ENCODE measurements at places on chromosomes 16 and 17. TPM values are rescaled to one million over a fixed set of nuclear protein-coding genes. Genes with fewer than 3 reads are reported as not detected.

The TMEM235 gene
- not detected for total RNA-seq

The KCNJ18 gene
- not detected for total RNA-seq

The HOXB13 gene
- 0.54 TPM for total RNA-seq

The TAC4 gene
- total RNA-seq = not detected

The CDRT15 gene
- not detected for total RNA-seq

The TBC1D26 gene
- 0.28 TPM for total RNA-seq

The KRTAP1-1 gene
- total RNA-seq = not detected

The KIF2B gene
- total RNA-seq = not detected

The NUPR1 gene
- 9.9 TPM for total RNA-seq

The DCTPP1 gene
- 33.3 TPM for total RNA-seq

The SMG1 gene
- total RNA-seq = 157 TPM

The ACAP1 gene
- total RNA-seq = 17.4 TPM

The TP53TG3E gene
- total RNA-seq = not detected

The C16orf90 gene
- total RNA-seq = not detected

The CLEC18B gene
- 1.8 TPM for total RNA-seq

The DNASE1L2 gene
- total RNA-seq = 2.8 TPM

The RAPGEFL1 gene
- total RNA-seq = 317 TPM

The ZSWIM7 gene
- 13.0 TPM for total RNA-seq

The INPP5K gene
- total RNA-seq = 163 TPM

The SLC13A5 gene
- not detected for total RNA-seq

The MTMR4 gene
- total RNA-seq = 46.2 TPM

The GRAPL gene
- 6.7 TPM for total RNA-seq

The THRA gene
- 61.1 TPM for total RNA-seq

The MYCBPAP gene
- 1.1 TPM for total RNA-seq

The PMFBP1 gene
- total RNA-seq = 7.9 TPM

The TMEM204 gene
- total RNA-seq = 42.1 TPM

The IL34 gene
- 23.1 TPM for total RNA-seq

Data from Peyer's patch (tissue), 4 donors.